Choroid plexus epithelial cell (primary cell): ENCODE measurements at places on chromosomes 13 and 19.
A peak's percentile ranks its signal among the peaks of the same experiment; 100 is the strongest.

DNA sequence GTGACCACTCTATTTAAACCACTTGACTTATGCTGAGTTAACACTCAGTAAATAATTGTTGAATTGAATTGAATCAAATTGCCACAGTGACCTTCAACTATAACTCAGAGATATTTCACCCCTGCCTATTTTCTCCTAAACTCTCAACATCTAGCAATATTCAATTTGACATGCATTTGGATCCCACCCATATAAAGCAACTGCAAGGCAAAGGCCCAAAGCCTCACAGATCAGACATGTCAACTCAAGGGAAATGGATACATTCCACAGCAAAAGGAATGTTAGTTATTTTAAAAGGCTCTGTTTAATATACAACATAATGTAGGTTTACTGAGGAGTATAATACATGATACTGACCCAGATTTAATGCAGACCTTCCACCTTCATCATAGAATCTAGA lies 107.4 kb downstream of the KCTD12 start:
- peak; percentile 68 for DNase-seq

- peak; percentile 69 for DNase-seq
Measured at GRCh38 chr13:98142380-98143156, at the start of gene FARP1. TSS of gene FARP1 (plus strand) at chr13:98143094. CDS start at chr13:98213243, 70,149 bp downstream.

GRCh38 chr13:46874006-46874405 lies 22.8 kb downstream of the HTR2A start:
- DNase-seq, result no peak

DNA sequence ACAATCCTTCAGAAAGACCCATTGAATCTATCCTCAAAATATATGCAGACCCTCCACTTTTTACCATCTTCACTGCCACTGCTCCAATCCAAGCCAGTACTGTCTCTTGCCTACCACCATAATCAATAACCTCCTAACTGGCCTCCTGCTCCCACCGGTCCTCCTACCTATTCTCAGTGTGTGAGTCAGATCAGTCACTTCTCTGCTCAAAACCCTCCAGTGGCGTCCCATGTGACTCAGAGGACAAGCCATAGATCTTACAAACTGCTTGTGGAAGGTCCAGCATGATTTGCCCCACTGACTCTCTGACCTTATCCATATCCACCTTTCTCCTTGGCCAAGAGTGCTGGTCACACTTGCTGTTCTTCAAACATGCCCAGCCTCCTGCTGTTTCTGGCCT lies 23.4 kb upstream of the MBNL2 start:
- DNase-seq, result no peak

DNA sequence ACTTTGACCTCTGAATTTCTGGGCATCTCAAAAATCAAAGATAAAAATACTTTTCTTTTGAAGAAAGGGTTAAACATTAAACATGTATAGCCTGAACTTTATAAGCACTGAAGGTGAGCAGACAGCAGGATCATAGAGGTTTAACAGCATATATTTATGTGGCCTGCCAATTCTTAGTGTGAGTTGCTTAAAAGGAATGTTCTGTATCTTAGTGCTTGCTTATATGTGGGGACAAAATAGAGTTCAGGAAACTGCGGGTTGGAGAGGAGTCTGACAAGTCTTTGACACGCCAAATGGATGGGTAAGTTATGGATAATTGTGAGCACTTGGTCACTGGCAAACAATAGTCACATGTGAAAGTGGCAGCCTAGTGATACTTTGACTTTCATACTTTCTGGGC lies 1419.4 kb upstream of the SPRY2 start:
- DNase-seq, result peak; percentile 12

DNA sequence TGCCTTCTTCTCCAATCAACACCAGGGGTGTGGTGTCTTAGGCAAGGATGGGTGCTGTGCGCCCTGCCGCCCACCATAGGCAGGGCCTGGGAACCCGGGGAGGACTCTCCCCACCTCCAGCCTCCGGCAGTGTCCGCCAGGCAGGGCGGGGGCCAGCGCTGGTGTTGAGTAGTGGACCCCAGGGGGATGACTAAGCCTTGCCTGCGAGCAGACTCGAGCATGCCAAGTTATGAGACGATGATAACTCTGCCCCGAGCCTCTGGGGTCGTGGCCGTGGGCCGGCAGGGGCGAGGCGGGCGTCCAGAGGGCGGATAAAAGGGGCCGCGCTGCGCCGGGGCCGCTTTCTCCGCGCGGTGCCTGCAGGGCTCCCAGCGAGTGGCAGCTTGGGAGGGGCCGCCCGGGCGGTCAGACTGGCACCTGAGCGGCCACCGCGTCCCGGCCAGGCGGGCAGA lies at the start of gene MEDAG:
Gene MEDAG, plus strand, starts transcription at position 340 of the 452 bp plus-strand sequence. CDS start 245 bp downstream, outside the sequence.
- DNase-seq, result peak; percentile 88

GRCh38 chr13:45142440-45143345 lies 22.4 kb downstream of the GTF2F2 start:
- peak; percentile 14 for DNase-seq

- peak; percentile 16 for DNase-seq
Measured at GRCh38 chr19:16542910-16543472, 754 bp upstream of the CHERP start.
